ENCODE measurements at places on chromosomes 7 and 10.

GRCh38 chr7:31290601-31291000, 49.9 kb downstream of the NEUROD6 start:
- no peak for DNase-seq

DNA sequence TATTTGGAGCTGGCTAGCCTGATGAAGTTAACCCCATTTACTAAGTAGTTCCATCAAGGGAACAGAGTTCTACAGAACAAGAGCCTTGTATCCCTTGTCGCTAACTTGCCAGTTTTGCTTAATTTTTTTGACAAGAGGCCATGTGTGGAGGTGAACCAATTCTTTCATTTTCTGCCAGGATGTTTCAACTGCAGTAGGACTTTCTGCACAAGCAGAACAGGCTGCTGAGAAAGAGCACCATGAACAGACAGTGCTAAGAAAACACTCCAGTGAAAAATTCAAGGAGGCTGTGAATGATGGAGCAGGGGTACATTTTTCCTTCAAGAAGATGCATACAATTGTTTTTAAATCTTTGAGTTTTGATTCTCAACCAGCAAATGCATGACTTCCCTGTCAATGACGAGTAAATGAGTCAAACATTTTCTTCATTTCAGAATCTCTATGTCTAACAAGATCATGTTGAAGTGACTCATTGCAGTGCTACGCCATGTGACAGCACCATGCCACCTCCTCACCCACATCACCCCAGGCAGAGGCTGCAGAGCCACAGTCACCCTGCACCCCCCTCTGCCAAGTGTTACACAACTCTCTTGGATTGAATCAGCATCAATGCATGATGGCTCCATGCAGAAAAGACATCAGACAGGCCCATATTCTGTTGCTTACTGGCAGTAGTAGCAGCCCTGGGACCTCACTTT, 193.1 kb downstream of the COBL start:
- DNase-seq, result peak; percentile 82

GRCh38 chr10:88090568-88091214, 227.3 kb downstream of the PTEN start:
- no peak for DNase-seq

DNA sequence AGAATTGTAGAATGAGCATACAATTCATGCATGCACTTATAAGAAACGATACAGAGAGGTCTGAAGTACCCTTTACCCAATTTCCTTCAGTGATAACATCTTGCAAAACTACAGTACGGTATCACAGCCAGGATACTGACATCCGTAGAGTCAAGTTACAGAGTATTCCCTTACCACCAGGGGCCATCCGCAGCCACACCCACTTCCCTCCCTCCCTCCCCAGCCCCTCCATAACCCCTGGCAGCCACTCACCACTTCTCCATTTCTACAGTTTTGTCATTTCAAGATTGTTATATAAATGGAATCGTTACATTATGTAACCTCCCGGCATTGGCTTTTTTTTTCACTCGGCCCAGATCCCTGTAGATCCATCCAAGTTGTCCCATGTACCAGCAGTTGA, 113.6 kb upstream of the RET start:
- no peak for DNase-seq

DNA sequence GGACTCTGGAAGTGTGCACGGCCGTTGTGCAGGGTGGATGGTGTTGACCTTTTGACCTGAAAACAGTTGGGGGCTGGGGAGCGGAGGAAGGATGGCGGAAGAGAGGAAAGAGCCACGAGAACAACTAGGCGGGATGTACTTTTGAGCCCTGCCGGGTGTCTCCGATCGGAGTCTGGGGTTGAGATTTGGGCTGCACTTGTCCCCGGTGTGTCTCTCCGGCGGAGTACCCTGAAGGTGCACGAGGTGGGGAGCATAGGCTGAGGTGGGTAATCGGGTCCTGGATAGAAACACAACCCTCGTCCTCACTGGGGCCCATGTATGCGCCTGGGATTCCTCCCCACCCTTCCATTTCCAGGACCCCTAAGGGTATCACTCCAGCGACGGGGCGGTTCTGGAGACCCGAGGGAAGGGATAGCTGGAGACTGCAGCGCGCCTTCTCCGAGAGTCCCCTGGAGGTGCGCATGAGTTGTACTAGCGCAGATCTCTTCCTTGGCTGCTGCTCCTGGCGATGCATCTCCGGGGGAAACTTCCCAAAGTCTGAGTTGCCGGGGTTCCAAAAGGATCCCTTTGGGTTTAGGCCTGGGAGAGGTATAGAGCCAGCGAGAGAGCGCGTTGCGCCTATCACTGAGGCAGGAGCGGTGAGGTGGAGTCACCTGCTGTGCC, 4.6 kb upstream of the HMX2 start:
- DNase-seq, result no peak

DNA sequence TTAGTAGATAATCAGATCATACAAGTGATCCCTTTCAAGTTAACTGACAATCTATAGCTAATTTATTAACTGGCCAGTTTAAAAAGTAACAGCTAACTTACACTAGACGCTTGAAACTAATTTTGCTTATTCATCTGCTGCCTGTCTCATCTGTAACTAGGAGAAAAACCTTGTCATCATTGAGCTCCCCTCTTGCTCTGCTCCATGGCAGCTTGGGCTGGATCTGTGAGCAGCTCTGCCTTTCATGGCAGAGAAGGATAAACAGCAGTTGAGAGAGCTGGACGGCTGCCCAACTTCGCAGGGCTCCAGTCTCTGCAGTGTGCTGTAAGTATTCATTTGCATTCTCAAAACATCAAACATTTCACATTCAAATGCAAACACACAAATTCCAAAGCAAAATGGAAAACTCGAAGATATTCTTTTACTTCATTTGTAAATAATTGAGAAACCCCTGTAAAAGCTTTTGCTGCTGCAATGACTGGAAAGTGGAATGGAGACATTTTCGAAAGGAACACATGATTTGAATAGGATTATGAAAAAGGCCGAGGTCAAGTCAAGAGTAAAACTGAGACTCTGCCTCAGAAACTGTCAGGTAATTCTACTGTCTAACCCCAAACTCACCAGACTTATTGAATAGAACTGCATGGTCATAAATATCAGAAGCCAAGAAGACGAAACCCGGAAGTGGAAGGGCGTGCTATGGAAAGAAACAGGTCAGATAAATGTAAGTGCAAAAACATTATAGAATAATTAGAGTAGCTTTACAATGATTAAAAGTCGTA, 17.6 kb downstream of the SLC35B4 start:
- DNase-seq, result no peak

- DNase-seq, result no peak
These were observed 86.8 kb downstream of the ANKRD7 start for GRCh38 chr7:118311121-118311836.

GRCh38 chr7:129707910-129708499, 96.5 kb downstream of the NRF1 start:
- DNase-seq, result peak; percentile 44

DNA sequence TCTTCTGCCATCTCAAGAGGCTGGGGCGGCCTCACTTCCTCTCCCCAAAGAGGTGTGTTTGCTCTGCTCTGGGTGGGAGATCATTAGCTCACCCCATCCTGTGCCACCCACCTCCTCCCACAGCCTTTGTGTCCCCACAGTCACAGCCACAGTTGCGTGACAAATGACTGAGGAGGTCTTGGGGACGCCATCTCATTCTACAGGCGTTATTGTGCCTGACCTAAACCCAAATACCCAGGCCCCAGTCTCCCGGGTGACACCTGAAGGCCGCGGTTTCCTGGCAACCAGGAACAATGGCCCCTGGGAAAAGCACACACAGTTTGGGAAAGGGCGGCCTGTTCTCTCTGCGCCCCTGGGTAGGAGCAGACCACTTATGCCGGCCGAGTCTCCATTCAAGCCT, 51.6 kb downstream of the SLIT1 start:
- DNase-seq, result no peak

GRCh38 chr7:148211740-148212151, 378.8 kb upstream of the C7orf33 start:
- no peak for DNase-seq

GRCh38 chr7:149834601-149835000, 3.6 kb upstream of the ZNF862 start:
- no peak for DNase-seq

DNA sequence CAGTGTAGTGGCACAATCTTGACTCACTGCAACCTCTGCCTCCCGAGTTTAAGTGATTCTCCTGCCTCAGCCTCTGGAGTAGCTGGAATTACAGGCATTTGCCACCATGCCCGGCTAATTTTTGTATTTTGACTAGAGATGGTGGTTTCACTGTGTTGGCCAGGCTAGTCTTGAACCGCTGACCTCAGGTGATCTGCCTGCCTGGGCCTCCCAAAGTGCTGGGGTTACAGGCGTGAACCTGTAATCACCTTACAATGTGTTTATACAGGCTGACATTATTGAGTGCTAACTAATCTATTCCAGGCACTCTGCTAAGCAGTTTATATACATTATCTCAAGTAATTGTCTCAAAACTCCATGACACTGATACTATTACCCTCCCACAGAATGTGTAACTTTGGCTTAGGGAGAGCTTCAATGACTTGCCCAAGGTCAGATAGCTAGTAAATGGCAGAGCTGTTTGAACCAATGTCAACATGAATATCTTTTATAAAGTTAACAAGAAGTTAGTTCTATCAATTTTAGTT, 36.8 kb downstream of the KIFBP start:
- DNase-seq, result no peak

GRCh38 chr10:36475746-36476145, 649.7 kb upstream of the ANKRD30A start:
- DNase-seq, result no peak

DNA sequence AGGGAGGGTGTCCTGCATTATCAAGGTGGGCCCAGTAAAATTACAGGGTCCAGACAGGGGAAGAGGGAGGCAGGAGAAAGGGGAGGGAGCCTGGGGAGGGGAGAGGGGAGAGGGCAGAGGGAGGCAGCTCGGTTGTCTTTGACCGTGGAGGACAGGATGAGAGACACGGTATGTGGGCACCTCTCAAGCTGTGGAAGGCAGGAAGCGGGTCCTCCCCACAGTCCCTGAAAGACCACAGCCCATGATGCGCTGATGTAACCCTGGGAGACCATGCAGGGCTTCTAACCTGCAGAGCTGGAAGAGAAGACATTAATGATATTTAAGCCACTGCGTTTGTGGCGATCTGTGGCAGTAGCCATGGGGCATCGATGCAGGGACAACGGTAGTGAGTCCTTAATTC, 27.2 kb upstream of the MNX1 start:
- no peak for DNase-seq

- no peak for DNase-seq
These were observed 10.6 kb downstream of the SGMS1 start for GRCh38 chr10:50613150-50613549.

DNA sequence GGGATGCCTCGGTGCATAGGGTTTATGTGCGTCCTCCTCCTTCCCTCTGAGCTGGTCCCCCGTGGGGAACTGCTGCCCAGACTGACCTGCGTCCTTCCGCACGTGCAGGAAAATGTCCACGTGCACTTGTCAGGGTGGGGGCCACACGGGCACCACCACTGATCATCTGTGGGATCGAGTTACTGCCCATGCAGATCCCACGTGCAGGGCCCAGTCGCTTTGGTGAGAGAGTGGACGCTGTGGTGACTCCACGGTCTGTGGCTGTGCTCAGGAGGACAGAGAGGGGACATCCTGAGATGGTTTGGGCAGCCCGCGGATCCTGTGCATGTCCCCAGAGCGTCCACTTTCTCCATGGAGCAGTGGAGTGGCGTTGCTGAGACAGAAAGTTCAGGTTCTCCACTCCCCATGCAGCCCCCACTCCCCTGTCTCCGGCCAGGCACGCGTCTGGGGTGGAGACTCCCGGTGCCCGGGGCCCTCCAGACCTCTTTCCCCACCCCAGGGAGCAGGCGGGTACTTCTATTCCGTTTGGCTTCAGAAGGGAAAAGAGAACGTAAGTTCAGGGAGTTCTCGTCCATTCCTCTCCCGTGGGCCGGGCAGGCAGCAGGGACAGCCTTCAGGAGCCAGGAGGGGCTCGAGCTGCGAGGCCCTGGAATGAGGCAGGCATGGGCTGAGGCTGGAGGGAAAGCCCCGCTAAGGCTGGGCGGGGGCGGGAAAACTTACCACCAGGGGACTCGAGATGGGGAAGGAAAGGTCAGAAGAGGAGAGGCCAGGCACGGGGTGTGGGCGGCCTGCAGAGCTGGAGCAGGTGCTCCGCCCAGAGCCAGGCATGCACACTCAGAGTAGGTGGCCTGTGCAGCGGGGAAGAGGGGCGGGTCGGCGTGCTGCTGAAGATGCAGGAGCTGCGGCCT, 59.9 kb downstream of the EGFR start:
- DNase-seq, result no peak

DNA sequence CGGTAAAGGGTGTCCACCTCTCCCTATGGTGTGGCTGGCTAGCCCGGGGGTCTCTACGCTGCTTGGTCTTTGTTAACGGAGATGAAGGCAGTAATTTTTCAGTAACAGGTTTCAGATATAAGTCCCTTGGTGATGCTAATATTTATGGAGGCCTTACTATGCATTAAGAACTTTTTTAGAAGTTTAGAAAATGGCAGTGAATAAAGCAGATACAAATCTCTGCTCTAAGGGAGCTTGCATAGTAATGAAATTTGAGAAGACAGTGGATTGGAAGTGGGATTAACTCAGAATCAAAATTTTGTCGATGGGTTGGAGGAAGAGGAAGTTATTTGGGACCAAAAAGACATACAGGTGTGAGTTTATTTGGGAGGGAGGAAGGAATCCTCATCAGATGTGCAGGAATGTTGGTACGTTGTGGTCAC, 445 bp downstream of the SSBP1 start:
- no peak for DNase-seq

GRCh38 chr7:5324961-5325360, 42.2 kb downstream of the SLC29A4 start:
- no peak for DNase-seq

DNA sequence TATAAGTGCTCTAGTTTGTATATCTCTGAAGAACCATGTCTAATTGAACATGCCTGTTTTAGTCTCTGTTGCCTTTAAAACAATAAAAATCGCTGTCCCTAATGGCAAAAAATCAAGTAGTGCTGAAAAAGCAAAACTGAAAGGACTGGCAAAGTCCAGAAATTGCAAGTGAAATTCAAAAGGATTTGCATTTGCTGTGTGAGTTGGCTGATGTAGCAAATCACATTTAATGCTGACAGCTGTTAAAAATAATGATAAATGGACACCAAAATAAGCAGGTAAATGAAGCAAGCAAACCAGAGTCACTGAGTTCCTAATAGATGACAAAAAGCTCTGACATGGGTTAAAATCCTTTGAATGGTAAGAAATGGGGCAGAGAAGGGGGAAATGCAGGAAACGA, 874.1 kb downstream of the GRM8 start:
- no peak for DNase-seq

DNA sequence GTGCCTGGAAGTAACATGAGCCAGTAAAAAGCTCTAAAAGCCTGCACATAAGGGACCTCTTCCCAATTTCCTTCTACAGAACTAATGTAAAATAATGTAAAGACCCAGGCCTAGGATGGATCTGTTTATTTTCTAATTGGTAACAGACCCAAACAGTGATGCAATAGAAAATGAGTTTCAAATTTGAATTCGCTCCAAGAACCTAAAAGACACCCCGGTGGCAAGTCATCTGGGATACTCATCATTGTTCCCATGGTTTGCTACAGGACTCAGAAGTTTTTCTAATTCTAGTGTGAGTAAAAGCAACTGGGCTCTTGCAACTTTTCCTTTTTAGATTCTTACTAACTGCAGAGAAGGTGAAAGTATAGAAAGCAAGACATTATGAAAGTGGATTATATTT, 271.3 kb upstream of the CACNA2D1 start:
- no peak for DNase-seq

- no peak for DNase-seq
These were observed 150.5 kb upstream of the IGFBP3 start for GRCh38 chr7:46071601-46072000.

GRCh38 chr10:122468926-122469781, 7.8 kb downstream of the HTRA1 start:
- no peak for DNase-seq

- DNase-seq, result no peak
These were observed 5.4 kb downstream of the COBL start for GRCh38 chr7:51311166-51311565.
